ENCODE measurements at places on chromosomes 1 and 21.
A peak's percentile ranks its signal among the peaks of the same experiment; 100 is the strongest.

DNA sequence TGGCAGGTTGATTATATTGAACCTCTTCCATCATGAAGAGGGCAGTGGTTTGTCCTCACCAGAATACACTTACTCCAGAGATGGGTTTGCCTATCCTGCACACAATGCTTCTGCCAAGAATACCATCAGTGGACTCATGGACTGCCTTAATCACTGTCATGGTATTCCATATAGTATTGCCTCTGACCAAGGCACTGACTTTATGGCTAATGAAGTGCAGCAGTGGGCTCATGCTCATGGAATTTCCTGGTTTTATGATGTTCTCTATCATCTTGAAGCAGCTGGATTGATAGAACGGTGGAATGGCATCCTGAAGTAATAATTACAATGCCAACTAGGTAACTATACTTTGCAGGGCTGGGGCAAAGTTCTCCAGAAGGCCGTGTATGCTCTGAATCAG is 16.6 kb upstream of the GBP6 start:
- no peak for DNase-seq

GRCh38 chr21:38476385-38476784 is 21.9 kb downstream of the ERG start:
- DNase-seq: no peak

- DNase-seq: no peak
Observed at GRCh38 chr1:221448585-221449175, 293.2 kb downstream of the DUSP10 start.

DNA sequence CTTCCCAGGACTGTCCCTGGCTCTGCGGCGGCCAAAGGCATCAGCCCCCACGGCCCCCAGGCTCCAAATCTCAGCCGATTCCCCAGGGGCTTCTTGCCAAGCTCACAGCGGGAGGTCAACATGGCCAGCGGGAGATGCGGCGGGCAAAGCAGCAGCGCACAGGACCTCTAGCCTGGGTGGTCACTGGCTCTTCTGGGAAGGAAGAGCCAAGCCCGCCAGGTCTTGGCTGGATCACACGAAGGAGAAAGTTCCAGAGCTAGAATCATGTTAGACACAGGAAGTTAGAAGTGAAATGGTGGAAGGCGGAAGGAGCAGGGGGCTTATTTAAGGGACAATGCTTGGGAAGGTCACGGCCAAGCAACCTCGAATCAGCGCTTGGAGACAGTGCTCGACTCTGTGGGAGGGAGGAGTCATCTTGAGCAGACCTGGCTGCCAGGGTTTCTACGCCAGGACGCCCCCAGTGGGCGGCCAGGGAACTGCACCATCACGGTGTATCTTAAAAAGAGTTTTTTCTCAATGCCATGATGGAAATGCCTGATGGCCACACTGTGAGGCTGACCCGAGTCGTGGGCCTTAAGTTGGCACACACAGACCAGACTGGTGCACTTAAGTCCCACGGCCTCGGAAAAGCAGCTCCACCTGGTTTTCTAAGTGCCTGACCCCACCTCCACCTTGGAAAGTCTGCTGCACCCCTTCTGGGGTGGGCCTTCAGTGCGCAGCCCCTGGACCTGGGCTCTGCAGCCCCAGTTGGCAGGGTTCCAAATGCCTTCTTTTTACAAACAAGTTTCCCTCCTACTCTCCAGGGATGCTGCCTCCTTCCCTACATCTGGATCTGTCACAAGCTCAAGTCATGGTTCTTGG is 29.3 kb downstream of the SLC66A1 start:
- peak; percentile 69 for DNase-seq

DNA sequence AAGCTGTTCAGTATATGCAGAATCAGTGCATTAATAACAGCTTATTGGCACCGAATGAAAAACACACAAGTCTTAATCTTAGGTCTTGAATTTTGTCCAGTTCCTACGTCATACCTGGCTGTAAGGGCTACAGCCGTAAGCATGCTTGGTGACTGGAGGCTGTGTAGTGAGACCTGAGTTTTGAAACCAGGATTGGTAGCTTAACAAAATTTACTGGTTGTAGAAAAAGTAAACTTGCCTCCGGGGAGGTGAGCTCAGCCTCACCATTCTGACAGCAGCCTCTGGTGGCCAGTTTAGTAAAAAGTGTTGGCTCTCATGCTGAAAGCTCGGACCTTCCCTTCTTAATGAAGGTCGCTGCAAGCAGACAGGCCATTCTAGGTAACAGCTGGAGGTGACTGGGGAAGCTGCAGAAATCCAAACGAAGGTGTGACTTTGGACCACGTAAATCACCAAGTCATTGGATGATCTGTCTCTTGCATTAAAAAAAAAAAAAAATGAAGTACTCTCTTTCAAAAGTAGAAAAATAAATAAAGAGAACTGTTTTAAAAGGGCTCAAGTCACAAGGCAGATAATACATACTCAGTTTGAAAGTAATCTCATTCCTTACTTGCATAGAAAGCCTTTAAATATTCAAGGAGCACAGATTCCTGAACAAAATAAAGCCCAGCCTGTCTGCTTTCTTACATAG is 48.9 kb downstream of the HLCS start:
- no peak for DNase-seq

DNA sequence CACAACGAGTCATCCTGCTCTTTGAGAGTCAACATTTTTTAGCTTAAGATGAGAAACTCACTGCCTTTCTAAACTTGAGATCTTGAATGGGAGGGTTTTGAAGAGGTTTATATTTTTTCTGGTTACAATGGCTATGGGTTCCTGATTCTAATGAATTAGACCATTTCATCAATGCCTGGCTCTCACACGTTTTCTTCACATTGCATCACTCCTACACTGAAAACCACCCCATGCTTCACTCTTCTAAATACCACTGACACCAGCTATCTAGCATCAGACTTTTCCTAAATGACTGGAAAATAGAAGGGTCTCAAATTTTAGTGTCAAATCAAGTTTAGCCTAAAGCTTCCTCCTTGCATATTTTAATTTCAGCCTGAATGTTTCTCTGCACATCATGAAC is 606.1 kb upstream of the USP24 start:
- DNase-seq: no peak

DNA sequence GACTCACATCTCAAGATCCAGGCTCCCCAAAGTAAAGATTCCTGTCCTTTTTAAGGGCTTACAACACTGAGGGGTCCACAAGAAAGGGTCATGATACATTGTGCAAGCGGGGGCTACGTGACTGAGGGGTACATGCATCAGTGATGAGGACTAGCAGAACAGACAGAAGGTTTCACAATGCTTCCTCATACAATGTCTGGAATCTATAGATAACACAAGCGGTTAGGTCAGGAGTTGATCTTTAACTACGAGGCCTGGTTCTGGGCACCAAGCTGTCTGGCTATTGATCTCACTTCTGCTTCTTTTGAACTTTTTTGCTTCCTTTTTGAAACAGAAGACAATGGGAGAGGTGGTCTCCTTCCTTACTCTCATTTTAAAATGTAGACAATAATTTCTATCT is 718.6 kb downstream of the AMY1C start:
- no peak for DNase-seq

- DNase-seq: no peak
Observed at GRCh38 chr1:160064164-160064563, 5.8 kb downstream of the KCNJ10 start.

DNA sequence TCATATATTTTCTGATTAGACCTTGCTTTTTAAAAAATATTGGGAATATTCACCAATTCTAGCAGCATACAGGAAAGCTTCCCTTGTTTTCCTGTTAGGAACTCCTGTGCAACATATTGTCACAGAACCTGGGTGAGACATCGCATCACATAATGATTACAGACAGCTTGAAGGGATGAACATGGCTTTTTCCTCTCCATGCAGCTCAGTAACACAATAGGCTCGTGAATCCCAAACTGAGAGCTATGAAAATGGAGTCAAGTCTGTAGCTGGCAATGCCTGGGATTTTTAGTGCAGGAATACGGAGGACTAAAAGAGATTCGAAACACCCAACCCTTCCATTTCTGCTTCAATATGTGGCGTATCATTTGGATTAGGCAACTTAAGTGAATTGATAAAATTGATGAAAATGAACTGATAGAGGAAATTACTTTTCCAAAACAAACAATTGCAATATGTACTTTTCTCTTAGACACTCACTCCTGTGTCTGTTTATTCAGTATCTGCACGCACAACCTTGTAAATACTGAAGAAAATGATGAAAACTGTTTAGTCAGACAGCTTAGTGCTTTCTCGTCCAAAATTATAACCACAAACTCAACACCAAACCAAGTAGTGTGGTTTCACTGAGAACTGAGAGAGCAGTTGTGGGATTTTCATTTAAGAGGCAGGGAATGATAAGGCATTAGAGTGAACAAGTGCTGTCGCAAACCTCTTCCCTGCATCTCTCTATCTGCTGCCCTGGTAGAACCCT is 250.4 kb downstream of the PTBP2 start:
- DNase-seq: no peak

- DNase-seq: no peak
Observed at GRCh38 chr1:37987679-37988078, 2.1 kb downstream of the SF3A3 start.

DNA sequence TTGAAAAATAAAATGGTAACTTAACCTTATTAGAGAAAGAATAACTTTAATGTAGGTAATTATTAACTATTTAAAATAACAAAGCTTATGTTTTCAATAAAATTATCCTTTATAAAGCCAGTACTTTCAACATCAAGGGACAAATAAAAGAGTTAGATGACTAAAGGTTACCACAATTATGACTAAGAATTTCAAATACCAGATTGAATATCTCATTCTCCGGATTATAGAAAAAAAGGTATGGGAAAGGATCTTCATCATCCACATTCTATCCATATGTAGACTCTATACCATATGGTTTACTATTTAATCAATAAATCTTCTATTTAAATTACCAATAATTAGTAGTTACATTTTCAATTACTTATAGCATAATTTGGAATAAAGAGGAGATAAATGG is 62.8 kb downstream of the TOR3A start:
- no peak for DNase-seq

DNA sequence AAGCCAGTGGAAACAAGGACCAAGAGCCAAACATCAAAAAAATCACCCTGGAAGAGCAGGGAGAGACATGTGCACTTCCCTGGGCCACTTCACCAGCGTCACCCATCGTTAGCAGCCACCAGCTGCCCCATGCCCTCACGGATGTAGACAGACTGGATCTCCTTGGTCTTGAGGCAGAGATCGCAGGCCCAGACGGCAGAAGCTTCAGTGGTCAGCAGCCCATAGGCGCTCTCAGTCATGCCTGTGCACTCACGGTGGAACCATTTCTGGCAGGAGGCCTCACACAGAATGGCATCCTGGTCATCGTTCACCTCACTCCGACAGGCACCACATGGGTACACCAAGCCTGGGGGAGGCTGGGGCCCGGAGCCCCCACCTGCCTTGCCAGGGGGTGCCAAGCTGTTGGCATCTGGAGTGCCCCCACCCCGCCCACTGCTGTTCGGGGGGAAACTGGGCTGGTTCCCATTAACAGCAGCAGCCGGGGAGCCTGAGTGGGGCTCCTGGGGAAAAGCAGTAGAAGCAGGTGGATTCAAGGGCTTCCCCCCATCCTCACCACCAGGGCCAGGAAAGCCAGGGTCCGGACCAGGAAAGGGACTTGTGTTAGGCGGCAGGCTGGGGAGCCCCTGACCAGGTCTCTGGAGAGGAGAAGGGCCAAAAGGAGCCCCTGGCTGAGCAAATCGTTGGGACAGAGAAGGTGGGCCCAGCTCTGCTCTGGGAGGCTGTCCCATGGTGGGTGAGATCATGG is 2.7 kb downstream of the PYGO2 start:
- DNase-seq: no peak

DNA sequence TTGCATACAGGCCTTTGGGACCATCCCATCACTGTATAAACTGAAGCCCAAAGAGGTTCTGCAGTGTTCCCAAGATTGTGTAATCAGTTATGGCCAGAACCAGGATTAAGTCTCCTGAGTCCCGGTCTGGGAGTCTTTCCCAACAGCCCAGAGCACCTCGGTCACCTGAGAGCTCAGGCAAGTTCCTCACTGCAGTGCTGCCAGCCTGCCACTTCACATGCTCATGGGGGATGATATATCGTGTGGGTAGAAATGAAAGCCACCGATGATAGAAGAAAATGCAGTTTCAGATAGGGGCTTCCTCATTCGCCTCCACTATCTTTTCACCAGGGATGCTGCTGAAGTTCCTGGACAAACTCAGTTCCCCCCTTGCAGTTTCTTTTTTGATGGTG is 30.4 kb downstream of the FHAD1 start:
- no peak for DNase-seq

DNA sequence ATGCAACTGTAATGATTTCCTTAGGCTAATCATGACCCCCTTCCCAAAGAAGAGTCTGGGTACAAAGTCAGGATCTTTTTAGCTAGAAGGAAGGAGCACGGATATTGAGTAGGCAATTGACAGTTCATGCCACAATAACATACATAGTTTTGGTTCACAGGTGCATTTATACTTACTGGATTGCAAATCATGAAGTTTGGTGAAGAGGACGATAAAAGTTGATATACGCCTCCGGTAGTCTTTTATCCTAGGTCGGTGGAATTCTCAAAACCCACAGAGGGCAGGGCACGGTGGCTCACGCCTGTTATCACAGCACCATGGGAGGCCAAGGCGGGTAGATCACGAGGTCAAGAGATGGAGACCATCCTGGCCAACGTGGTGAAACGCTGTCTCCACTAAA is 265.4 kb upstream of the PRMT6 start:
- DNase-seq: no peak

GRCh38 chr21:44878053-44878982 is 4.8 kb upstream of the PTTG1IP start:
- DNase-seq: no peak

GRCh38 chr1:186443638-186444037 is 17.3 kb downstream of the PDC start:
- no peak for DNase-seq

- peak; percentile 53 for DNase-seq
Observed at GRCh38 chr1:25996966-25997827, 666 bp downstream of the PAFAH2 start.

DNA sequence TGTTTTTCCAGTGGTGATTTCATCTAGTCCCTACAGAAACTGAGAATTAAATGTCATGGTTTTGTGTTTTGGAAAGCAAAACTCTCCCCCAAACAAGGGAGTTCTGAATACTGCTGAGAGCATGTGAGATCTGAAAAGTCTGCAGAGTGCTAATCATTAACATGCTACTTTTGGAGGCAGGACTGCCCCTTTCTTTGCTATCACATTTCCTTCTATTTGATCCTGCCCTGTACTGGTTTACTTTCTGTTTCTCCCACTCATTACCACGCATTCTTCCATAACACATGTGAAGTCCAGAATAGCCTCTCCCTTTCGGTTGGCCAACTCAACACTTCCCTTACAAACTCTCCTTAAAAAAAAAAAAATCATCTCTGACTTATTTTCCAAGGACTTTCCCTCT is 63.6 kb downstream of the GADD45A start:
- DNase-seq: no peak

- no peak for DNase-seq
Observed at GRCh38 chr1:183911285-183911684, 106.4 kb downstream of the RGL1 start.
